ENCODE measurements at places on chromosomes 5 and 9. TPM values are rescaled to one million over a fixed set of nuclear protein-coding genes. Genes with fewer than 3 reads are reported as not detected.
A peak's percentile ranks its signal among the peaks of the same experiment; 100 is the strongest.

- peak; percentile 63 for DNase-seq
These were observed 73.0 kb downstream of the MRPS27 start for GRCh38 chr5:72246954-72247442.

GRCh38 chr5:79983618-79984017 is 7.4 kb downstream of the MTX3 start:
- DNase-seq, result no peak

DNA sequence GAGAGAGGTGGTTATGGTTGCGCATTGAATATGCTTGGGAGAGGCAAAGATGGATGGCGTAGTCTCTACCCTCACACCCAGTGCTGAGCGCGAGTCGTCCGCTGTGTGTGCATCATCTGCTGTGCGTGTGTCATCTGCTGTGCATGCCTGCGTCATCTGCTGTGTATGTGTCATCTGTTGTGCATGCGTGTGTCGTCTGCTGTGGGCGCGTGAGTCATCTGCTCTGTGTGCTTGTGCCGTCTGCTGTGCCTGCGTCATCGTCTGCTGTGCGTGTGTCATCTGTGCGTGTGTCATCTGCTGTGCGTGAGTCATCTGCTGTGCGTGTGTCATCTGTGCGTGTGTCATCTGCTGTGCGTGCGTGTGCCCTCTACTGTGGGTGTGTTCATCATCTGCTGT is 68.0 kb upstream of the IRX4 start:
- no peak for DNase-seq

DNA sequence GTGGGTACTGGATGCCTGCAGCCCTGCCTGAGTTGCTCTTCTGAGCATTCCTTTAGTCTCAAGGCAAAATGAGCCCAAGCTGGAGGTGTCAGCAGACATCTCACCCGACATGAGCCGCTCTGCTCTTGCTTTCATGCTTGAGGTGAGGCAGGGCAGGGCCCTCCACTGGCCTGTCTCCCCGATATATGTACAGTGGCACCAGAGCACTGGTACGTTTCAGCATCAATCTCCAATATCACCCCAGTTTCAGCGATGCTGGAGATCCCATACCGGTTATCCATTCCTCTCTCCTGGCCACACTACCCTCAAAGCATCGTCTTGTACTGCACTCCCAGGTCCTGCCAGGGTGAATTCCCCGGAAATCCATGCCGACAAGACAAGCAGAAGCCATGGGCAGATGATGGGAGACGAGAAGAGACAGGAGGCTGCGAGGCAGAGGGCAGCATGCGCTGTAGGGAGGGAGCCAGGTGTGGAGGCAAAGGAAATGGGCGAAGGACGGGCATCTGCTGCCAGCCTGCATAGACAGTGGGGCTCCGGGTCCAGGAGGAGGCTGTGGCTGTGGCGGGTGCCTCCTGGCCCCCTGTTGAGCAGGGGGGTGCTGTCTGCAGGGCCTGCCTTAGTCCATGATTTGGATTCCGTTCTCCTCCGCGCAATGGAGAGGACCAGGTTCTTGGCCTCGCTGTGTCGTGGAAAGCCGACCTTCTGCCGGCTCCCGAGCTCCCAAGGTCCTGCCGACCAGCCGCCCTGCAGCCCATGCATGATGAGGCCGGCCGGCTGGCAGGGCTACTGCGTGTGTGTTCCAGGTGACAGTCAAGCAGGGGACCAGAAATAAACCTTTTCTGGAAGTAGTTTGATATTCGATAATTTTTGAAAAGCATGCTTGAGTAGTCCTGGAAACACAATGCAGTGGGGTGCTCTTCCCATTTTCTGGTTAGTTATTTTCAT is 152.2 kb upstream of the IRX2 start:
- no peak for DNase-seq

The NUTM2F gene
- not detected for total RNA-seq

The STPG3 gene
- not detected for total RNA-seq
